ENCODE measurements at places on chromosomes 12 and 14.

DNA sequence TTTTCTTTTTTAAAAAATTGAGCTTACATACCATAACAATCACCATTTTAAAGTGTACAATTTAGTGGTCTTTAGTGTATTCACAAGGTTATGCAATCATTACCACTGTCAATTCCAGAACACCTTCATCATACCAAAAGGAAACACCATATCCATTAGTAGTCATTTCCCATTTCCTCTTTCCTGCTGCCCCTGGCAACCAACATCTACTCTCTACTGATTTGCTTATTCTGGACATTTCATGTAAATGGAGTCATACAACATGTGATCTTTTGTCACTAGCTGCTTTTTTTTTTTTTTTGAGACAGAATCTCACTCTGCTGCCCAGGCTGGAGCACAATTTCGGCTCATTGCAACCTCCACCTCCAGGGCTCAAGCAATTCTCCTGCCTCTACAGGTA lies 66.8 kb upstream of the CFL2 start:
- DNase-seq = no peak

DNA sequence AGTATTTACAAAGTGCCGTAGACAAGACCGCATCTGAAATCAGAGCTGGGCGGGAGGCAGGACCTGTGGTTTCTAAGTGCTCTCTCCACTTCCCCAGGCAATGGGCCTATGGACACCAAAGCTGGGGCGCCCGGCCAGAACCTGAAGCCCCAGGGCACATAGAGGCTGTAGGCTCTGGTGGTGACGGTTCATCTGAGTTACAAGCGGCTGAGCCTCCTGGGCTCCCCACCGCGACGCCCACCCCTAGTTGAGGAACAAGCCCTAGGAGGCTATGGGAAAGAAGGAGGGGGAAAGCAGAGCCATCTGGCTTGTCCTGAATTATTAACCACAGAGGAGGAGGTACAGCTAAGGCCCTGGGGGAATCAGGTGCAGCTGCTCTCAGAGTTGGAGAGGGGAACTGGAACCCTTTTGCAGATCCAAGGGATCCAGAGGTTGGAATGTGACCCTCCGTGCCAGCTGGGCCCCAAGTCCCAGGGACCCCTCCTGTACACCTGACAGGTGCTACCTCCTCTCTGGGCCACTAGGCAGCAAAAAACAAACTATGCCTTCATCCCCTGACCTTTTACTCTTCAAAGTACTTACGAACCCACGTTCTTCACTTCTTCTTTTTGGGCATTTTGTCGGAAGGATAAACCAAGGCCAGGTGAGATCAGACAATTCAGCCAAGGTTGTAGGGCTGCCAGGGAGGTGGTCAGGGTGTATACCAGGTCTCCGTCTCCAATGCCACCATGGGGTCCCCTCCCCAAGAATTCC lies 77.2 kb downstream of the ARL6IP4 start:
- DNase-seq = no peak

GRCh38 chr12:69070319-69071090 lies 137.5 kb upstream of the CPM start:
- no peak for DNase-seq

DNA sequence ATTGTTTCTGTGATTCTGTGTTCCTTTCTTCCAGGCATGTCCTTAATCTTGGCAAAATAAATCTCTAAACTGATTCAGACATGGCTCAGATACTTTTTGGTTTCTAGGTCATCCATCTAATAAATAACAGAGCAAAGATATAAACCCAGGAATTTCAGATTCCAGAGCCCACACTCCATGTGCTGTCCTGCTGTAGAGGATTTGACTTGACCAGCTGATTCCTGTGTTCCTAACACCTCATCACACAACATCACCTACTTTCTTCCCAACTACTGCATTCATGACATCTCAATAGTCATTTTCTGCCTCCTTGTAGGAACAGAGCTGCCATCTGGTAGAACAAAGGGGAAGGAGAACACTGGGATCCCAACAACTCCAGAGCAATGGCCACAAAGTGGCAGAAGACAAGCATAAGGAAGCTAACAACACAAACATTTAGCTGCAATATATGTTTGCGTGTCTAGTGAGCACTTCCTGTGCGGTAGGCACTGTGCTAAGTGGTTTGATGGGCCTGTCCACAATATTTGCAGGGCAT lies 91.9 kb upstream of the OVCH1 start:
- no peak for DNase-seq

- DNase-seq = no peak
These were observed 78.4 kb downstream of the DAD1 start for GRCh38 chr14:22510527-22511110.

- DNase-seq = no peak
These were observed 338.0 kb upstream of the FKBP4 start for GRCh38 chr12:2456813-2457186.
